Inflammatory macrophage (primary cell): ENCODE measurements at places on chromosomes 3 and 15.

GRCh38 chr15:58666957-58667356 lies 82.5 kb downstream of the ADAM10 start:
- peak; percentile 54 for DNase-seq

- DNase-seq = no peak
These were observed 48.1 kb upstream of the EPHA3 start for GRCh38 chr3:89059211-89059925.

DNA sequence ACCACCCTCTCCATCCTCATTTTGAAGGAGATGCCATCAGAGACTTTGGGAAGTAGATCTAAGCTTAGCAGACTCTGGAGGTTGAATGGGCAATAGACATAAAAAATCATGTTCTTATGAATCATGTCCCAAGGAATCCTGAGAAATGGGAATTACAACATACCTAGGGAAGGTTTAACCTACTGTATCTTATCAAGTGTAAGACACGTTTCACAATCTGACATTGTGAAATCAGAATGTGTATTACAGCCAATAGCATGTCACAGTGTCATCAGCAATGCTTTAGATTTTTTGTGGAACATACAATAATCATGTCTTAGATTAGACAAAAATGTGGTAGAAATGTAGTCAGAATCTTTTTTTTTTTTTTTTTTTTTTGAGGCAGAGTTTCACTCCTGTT lies 332.4 kb upstream of the TLE3 start:
- DNase-seq = no peak

- DNase-seq = peak; percentile 9
These were observed 1.4 kb upstream of the STRA6 start for GRCh38 chr15:74203914-74204431.

DNA sequence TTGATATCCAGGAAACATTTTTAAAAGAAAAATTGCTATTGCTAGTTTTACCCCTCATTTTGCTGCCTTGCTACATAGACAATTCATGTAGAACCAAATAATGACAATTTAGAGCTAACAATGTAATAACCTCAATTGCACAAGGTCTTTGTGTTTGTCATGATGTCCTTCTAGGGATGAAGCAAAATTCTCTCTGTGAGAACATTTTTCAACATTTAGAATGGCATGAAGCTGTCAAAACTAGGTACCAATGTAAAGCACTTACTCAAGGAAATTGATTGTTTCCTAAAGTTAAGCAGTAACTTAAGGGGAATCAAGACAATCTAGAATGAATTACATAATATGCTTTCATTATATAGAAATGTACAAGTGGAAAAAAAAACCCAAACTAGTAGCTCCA lies 7.9 kb upstream of the FGF7 start:
- DNase-seq = no peak

GRCh38 chr3:190644035-190644434 lies 130.2 kb downstream of the IL1RAP start:
- no peak for DNase-seq
